Gastroesophageal sphincter (tissue), 4 donors: ENCODE measurements at places on chromosomes 6 and 20. TPM values are rescaled to one million over a fixed set of nuclear protein-coding genes. Genes with fewer than 3 reads are reported as not detected.

GRCh38 chr20:45311589-45312211 lies 3.6 kb upstream of the MATN4 start:
- ATAC-seq = peak; percentile 60

GRCh38 chr6:111979633-111980032 lies 74.3 kb upstream of the CCN6 start:
- ATAC-seq = no peak

GRCh38 chr6:138970856-138971425 lies 17.1 kb downstream of the REPS1 start:
- ATAC-seq = peak; percentile 69

DNA sequence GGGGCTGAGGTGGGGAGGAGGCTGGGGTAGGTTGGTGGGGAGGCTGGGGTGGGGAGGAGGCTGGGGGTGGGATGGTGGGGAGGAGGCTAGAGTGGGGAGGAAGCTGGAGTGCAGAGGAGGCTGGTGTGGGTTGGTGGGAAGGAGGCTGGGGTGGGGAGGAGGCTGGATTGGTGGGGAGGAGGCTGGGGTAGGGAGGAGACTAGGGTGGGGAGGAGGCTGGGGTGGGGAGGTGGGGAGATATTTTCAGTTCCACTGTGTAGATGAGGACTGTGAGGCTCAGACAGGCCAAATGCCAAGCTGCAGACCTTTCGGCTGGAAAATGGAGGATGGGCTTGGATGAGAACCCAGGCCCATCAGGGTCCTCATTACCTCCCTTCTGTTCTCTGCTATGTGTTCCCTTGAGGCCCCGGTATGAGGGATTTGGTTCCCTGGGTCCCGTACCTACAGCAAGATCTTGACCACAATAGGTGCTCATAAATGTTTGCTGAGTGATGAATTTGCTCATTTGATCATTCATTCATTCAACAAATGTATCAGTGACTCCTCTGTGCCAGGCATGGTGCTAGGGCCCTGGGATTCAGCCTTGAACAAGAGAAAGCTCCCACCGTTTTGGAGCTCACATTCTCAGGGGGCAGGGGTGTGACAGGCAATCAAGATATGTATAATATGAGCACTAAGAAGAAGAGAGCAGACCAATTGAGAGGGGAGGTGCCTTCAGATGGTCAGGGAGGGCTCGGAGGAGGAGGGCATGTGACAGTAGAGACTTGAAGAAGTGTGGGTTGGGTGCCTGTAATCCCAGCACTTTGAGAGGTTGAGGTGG lies 36.1 kb upstream of the NOL4L start:
- ATAC-seq = peak; percentile 66

DNA sequence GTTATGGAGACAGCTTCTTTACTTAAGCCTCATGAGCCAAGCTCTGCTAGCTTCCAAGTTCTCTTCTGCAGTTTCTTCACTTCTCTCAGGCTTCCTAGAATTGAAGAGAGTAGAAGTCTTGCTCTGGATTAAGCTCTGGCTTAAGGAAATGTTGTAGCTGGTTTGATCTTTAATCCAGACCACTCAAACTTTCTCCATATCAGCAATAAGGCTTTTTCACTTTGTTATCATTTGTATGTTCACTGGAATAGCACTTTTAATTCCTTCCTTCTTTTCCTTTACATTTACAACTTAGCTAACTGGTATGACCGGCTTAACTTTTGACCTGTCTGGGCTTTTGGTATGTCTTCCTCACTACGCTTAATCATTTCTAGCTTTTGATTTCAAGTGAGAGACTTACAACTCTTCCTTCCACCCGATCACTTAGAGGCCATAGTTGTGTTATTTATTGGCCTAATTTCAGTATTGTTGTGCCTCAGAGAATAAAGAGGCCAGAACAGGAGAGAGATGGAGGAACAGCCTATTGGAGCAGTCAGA lies 236.6 kb upstream of the BMP2 start:
- ATAC-seq = no peak

GRCh38 chr6:156774863-156775405 lies 2.2 kb upstream of the ARID1B start:
- ATAC-seq = no peak

Gene CD24
- total RNA-seq = 3.1 TPM

Gene PRRT1
- total RNA-seq = 4.8 TPM
